SJSA1 (cell line): ENCODE measurements at places on chromosomes 4 and X.

DNA sequence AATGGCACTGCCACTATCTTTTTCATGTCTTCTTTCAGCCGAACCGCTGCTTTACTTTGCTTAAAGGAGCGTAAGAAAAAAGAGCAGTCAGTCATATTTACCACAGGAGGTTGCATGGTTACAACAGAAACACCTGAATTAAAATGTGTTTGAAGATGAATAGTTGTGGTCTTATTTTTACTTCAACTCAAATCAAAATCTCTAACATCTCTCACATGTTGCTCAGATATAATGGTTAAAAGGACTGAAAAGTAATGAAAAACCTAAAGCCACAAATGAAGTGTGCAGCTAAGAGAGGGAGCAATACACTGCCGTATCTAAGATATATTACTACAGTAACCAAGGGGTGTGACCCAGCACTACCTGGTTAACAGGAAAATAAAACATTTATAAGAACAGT, 27.4 kb downstream of the FAM13A start:
- H3K4me3 ChIP-seq, result no peak overlapping the region
- H3K27me3 ChIP-seq, result no peaks in the 10 kb centered on the region
- peaks cover 3% of the 10 kb centered on the region for H3K36me3 ChIP-seq
- no peak overlapping the region for H3K27ac ChIP-seq
- DNase-seq, result no peak

GRCh38 chrX:104351173-104351769, 96.5 kb upstream of the ESX1 start:
- no peak overlapping the region for H3K4me3 ChIP-seq
- no peak for DNase-seq
- peaks cover 7% of the 10 kb centered on the region for H3K4me1 ChIP-seq
- no peak overlapping the region for H3K27ac ChIP-seq
- H3K27me3 ChIP-seq, result no peaks in the 10 kb centered on the region
- no peaks in the 10 kb centered on the region for H3K36me3 ChIP-seq

- no peaks in the 10 kb centered on the region; the same call in 1 of the 2 replicates for H3K4me1 ChIP-seq
- H3K4me3 ChIP-seq, result peak overlapping the region; percentile 26
- peak overlapping the region; percentile 74 for H3K27ac ChIP-seq
- peak; percentile 40 for DNase-seq
Measured at GRCh38 chrX:37332987-37333658, 16.0 kb upstream of the PRRG1 start.

DNA sequence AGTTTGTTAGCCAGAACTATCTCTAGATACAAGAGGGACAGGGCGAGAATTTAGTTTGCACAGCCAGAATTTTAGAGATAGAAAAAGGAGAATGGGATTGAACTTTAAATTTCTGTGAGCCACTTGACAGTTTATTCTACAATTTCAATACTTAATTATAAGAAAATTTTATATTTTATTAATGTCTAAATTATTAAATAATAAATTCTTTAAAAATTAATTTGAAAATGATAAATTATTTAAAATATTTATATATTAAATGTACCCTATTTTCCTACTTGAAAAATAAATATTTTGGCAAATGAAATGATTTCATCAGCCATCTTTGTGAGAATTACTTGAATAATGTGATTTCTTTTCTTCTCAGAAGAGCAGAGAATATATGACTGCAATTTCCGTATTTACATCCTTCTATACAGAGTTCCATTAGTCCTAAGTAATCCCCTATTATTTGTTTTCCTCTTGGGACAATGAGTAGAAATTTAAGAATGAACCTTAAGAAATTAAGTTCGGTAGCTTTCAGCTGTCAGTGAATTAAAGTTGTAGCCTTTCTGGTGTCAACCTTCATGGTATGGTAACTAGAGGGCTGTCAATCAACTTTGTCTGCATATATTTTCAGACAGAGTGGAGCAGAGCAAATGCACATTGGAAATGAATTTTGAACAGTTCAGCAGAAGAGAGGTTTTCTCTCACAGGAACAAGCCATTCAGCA, 763.9 kb downstream of the PCDH18 start:
- H3K4me3 ChIP-seq, result no peak overlapping the region
- no peaks in the 10 kb centered on the region for H3K36me3 ChIP-seq
- no peak overlapping the region for H3K27ac ChIP-seq
- H3K27me3 ChIP-seq, result no peaks in the 10 kb centered on the region; the same call in 1 of the 2 replicates

GRCh38 chrX:78957768-78958130, 12.6 kb downstream of the P2RY10 start:
- DNase-seq, result no peak
- H3K27ac ChIP-seq, result no peak overlapping the region
- no peaks in the 10 kb centered on the region for H3K27me3 ChIP-seq
- H3K4me3 ChIP-seq, result no peak overlapping the region
- no peaks in the 10 kb centered on the region for H3K36me3 ChIP-seq

- H3K27me3 ChIP-seq, result no peaks in the 10 kb centered on the region
- H3K4me1 ChIP-seq, result no peaks in the 10 kb centered on the region
- no peak overlapping the region for H3K4me3 ChIP-seq
- DNase-seq, result no peak
- no peaks in the 10 kb centered on the region for H3K36me3 ChIP-seq
Measured at GRCh38 chr4:33989820-33990443, 2254.4 kb downstream of the ARAP2 start.

GRCh38 chr4:132063829-132064228, 1085.3 kb upstream of the PCDH10 start:
- H3K27ac ChIP-seq, result no peak overlapping the region
- H3K4me3 ChIP-seq, result no peak overlapping the region
- H3K4me1 ChIP-seq, result no peaks in the 10 kb centered on the region
- no peaks in the 10 kb centered on the region for H3K36me3 ChIP-seq
- no peak for DNase-seq
- no peaks in the 10 kb centered on the region for H3K27me3 ChIP-seq

GRCh38 chr4:32340591-32340990, 1620.4 kb downstream of the PCDH7 start:
- no peaks in the 10 kb centered on the region for H3K27me3 ChIP-seq
- no peak overlapping the region for H3K27ac ChIP-seq
- H3K4me3 ChIP-seq, result no peak overlapping the region
- no peaks in the 10 kb centered on the region for H3K4me1 ChIP-seq
- DNase-seq, result no peak

DNA sequence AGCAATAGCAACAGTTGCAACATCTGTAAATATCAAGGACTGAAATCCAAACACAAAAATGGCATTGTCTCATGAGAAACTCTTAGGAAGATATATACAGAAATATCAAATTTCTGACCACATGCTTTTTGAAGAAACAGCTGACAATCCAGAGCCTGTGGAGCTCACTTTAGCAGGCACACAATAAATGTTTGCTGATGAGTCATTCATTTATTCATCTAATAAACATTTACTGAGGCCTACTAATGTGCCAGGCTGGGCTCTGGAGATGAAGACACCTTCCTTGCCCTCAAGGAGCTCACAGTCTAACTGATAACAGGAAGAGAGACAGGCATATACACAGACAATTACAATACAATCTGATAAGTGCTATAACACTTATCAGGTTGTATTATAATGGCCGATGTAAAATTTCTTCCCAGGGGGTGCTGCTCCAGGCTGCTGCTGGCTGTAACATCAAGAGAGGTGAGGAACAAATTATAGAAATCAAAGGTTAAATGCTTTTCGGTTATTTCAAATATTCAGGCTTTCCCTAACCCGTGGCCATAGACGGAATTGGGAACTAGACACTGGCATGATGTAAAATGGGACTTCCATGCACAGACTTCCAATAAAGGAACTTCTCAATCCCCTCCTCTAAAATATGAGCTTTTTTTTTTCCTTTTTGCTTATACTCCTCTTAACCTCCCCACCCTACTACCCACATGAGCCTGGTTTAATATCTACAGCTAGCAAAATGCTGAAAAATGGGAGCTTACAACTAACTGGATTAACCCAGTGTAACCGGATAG, 16.8 kb upstream of the ZCCHC13 start:
- no peak overlapping the region for H3K27ac ChIP-seq
- peaks cover 72% of the 10 kb centered on the region for H3K36me3 ChIP-seq
- no peak overlapping the region for H3K4me3 ChIP-seq
- peak; percentile 36 for DNase-seq
- no peaks in the 10 kb centered on the region for H3K27me3 ChIP-seq

DNA sequence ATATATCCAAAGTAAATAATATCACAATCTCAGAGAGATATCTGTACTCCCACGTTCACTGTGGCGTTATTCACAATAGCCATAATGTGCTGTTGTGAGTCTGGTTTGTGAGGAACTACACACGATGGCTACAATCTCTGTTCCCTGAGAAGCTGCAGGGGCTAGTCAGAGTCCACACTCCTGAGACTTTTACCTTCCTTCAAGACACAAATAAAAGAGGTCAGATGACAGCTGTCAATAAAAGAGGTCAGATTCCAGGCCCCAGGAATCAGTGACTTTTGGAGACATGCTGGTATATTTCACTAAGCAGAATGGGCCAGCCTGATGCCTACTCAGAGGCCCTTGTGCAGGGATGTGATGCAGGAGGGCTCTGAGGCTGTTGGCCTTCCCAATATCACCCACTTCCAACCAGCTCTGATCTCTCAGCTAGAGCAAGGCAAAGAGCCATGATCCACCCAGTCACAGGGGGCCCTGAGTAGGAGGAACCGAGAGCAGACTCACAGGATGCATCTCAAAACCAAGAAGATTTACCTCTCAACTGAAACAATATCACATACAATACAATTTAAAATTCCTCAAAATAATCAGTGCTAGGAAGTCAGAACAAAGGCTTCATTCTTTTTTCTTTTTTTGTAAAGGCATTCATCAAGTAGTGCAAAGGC, 13.8 kb downstream of the FRYL start:
- no peak overlapping the region for H3K4me3 ChIP-seq
- H3K4me1 ChIP-seq, result no peaks in the 10 kb centered on the region
- no peak for DNase-seq
- H3K27ac ChIP-seq, result no peak overlapping the region

DNA sequence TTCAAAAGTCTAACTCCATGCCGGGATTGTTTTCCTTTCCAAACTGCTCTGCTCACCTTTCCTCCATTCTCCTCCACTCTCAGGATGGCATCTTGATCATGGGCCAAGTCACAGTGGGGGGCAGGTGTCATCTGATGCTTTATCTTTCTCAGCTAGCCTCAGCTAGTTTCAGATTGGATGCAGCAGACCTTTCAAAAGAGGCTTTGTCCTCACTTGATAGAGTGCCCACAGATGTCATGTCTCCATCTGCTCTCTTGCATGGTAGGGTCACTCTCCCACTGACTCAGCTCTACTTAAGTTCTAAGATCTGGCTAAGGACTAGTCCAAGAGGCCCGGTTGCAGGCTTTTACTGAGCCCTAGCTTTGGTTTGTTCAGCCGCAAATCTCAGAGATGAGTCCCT, 341.8 kb upstream of the GALNT7 start:
- no peak overlapping the region for H3K4me3 ChIP-seq
- DNase-seq, result no peak
- peaks cover 3% of the 10 kb centered on the region; the same call in 1 of the 2 replicates for H3K27me3 ChIP-seq
- H3K27ac ChIP-seq, result no peak overlapping the region
- H3K4me1 ChIP-seq, result no peaks in the 10 kb centered on the region

GRCh38 chr4:150069353-150069752, 8.9 kb upstream of the DCLK2 start:
- H3K4me1 ChIP-seq, result 0 out of 2 replicates have a peak, but pooled peaks cover 4% of the 10 kb centered on the region
- no peaks in the 10 kb centered on the region for H3K27me3 ChIP-seq
- no peaks in the 10 kb centered on the region for H3K36me3 ChIP-seq
- DNase-seq, result no peak
- no peak overlapping the region for H3K27ac ChIP-seq

GRCh38 chr4:132483-132882, 8.2 kb downstream of the ZNF718 start:
- H3K4me1 ChIP-seq, result no peaks in the 10 kb centered on the region
- DNase-seq, result no peak
- H3K27me3 ChIP-seq, result no peaks in the 10 kb centered on the region
- no peak overlapping the region for H3K27ac ChIP-seq
- no peaks in the 10 kb centered on the region for H3K36me3 ChIP-seq

DNA sequence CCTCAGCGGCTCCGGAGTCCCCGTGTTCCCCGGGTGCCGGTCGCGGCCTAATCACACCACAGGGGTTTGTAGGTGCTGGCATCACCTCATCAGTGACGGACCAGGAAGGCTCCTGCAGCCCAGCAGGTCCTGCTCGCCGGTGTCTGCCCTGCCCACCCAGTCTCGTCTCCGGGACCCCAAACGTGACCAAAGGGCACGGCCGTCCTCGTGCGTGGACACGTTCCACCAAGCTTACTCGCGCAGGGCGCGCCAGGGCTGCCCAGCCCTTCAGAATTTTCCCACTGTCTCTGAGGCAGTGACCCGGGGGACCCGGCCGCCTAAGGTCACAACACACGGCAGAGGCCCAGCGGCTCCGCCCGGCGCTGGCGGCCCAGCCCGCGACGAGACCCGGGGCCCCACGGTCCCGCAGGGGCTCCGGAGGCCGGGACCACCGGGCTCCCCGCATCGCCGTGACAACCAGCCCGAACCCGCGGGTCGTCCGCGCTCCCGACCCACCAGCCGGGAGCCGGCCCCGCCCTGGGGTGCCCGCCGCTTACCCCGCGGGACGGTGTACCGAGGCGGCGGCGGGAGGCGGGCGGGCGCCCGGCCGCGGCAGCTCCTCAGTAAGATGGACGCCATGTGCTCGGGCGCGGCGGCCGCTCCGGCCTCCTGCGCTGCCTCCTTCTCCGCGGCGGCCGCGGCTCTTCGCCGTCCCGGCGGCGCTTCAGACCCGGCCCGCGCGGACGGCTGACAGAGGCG, 454 bp downstream of the LETM1 start:
- H3K4me1 ChIP-seq, result peaks cover 8% of the 10 kb centered on the region
- H3K27ac ChIP-seq, result peak overlapping the region; percentile 43
- no peak for DNase-seq
- H3K36me3 ChIP-seq, result peaks cover 11% of the 10 kb centered on the region; the same call in 1 of the 2 replicates

GRCh38 chr4:41428601-41429279, 109.2 kb upstream of the LIMCH1 start:
- no peak overlapping the region for H3K27ac ChIP-seq
- peaks cover 31% of the 10 kb centered on the region for H3K4me1 ChIP-seq
- no peaks in the 10 kb centered on the region for H3K27me3 ChIP-seq
- no peaks in the 10 kb centered on the region for H3K36me3 ChIP-seq

DNA sequence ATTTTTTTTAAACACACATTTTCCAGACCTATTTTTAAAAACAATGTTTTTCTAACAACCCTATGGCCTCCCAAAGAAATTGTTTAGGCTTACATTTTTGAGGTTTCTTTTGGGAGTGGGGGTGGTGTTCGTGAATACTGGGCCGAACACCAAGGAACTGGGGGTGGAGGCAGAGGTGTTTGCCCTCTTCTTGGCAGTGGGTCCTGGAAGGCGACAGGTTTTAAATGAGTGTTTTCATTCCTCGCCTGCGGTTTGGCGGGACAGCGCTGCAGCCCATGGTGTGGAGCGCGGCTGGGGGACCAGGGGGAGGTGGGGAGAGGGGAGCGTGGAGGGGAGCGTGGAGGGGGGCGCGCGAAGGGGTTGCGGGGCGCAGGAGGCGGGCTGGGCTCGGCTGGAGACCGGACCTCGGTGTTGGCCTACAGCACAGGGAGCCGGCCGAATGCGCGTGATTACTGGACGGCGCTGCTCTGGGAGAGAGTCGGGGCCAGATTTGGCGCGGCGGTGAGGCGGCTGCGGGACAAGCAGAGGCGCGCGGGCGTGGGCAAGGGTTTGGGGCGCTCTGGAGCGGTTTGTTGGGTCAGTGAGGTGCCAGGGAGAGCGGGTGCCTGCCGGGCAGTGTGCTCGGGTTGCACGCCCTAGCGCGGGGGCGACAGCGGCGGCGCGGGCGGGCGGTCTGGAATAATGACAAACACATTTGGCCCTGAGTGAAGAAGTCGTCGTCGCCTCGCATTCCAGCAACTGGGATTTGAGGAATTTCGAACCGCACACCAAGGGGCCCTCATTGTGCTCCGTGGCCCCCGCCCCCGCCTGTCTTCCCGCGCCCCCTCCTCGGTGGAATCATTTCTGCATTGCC, 764 bp downstream of the PDGFRA start:
- peak overlapping the region; percentile 45 for H3K4me3 ChIP-seq
- H3K4me1 ChIP-seq, result peaks cover 43% of the 10 kb centered on the region
- peak overlapping the region; percentile 50 for H3K27ac ChIP-seq
- peaks cover 6% of the 10 kb centered on the region; the same call in 1 of the 2 replicates for H3K36me3 ChIP-seq
- peak; percentile 67 for DNase-seq
- H3K27me3 ChIP-seq, result no peaks in the 10 kb centered on the region
